ENCODE measurements at places on chromosomes 1 and 21.

DNA sequence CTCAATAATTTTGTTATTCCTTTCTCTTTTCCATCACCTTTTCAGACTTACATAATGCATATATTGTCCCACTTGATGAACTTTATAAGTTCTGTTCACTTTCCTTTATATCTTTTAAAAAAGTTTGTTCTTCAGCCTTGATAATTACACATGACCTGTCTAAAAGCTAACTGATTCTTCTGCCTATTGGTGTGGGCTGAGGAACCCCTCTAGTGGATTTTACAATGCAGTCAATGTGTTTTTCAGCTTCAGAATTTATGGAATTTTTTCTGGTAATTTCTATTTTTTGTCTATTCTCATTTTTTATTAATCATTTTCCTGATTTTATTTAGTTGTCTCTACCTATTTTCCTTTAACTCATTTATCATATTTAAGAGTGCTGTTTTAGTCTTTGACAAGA is 7.5 kb downstream of the MNDA start:
- no peak for DNase-seq

DNA sequence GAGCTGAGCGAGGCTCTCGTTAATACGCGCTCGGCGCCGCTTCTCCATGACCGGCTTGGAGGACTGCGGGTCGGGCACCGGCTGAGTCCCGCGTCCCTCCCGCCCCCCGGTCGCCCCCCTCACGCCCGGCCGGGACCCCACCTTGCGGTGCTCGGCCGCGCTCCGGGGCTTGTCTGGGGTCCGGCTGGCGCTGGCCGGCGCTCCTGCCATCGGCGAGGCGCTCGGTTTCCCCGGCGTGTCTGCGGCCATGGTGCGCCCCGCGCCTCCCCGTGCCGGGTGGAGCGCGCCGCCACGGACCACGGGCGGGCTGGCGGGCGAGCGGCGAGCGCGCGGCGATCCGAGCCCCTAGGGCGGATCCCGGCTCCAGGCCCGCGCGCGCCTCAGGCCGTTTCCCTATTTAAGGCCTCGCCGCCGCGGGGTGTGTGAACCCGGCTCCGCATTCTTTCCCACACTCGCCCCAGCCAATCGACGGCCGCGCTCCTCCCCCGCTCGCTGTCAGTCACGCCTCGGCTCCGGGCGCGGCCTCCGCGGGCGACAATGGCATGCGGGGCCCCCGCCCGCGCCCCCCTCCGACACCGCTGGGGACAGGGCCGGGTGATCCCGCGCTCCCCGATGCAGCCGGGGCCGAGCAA is at the start of gene HES4:
Gene HES4, minus strand, starts transcription at position 373 of the 632 bp plus-strand sequence. Its CDS starts 124 bp downstream, at position 249.
- DNase-seq: peak; percentile 65

DNA sequence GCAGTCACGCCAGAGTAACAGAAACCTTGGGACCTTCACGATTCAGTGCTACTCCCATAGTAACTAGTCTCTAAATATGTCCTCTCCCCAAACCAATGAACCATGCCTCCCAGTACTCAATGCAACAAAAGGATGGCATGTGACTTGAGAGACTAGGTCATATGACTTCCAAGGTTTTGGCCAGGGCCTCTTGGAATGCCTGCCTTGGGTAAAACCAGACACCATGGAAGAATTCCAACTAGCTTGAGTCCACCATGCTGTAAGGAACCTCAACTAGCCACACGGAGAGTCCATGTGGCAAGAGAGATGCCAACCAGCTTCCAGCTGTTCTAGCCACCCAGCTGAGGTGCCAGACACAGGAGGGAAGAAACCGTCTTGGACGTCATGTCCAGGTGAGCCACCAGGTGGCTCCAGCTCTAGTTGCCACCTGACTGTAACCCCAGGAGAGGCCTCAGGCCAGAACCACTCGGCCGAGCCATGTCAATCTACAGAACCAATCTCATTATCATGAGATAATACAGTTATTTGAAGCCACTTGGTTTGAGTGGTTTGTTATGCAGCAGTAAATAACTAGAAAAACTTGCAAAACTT is 115.0 kb downstream of the SYF2 start:
- no peak for DNase-seq

GRCh38 chr1:86788300-86789206 is 84.2 kb downstream of the SH3GLB1 start:
- DNase-seq: no peak

DNA sequence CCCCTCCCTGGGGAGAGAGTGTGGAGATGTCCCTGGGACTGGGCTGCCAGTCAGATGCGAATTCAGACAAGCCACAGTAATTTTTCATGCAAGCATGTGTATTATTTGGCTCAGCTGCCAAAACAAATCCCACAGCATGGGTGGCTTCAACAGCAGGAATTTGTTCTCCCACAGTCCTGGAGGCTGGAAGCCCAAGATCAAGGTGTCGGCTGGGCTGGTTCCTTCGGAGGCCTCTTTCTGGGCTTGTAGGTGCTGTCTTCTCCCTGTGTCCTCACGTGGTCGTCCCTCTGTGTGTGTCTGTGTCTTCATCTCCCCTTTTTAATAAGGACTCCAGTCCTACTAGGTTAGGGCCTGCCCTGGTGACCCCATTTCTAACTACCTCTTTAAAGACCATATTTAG is 91.9 kb upstream of the ACTRT2 start:
- no peak for DNase-seq

GRCh38 chr1:244674446-244674845 is 21.5 kb downstream of the DESI2 start:
- DNase-seq: no peak

DNA sequence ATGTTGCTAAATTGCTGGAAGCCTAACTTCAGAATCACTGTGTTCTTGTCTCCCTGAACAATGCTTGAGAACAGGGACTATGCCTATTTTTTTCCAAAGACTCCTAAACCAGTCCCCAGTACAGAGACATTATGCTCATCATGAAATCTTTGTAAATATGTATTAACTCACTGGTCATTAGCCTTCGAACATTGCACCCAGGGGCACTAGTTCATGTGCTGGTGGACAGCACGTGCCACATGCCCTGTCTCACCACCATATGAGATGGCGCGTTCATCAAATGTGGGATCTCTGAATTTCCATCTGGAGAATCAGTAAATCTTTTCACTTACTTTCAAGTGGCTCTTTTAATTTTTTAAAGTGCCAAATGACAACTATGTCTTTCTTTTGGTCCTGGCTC is 11.0 kb upstream of the ATP1A1 start:
- DNase-seq: no peak

DNA sequence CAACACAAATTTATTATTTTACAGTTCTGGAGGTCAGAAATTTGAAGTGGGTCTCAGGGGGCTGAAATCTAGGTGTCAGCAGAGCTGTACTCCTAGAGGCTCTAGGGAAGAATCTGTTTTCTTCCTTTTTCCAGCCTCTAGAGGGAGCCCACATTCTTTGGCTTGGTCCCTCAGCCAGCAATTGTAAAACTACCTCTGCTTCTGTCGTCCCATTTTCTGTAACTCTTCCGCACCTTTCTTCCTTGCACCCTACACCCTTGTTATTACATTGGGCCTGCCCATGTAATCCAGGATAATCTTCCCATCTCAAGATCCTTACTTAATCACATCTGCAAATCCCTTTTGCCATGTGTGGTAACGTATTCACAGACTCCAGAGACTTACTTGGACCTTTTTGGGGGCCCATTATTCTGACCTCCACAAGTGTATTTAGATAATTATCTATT is 24.8 kb upstream of the THEM4 start:
- DNase-seq: peak; percentile 59

DNA sequence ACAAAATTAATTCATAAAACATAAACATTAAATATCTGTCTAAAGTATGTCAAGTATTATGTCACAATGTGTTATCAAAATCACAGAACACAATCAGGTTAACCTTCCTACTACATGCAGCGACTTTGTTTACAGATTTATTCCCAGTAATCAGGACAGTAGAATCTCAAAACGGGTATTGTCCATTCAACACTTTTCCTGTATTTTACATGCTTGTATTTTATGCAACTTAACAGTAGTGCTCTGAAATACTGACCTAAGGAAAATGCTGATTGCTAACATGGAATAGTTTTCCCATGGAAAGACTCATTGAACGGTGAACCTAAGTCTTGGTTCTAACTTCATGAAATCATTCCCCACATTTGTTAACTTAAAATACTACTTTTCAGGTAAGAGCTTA is 2.3 kb downstream of the SERBP1 start:
- no peak for DNase-seq

GRCh38 chr1:108193333-108193732 is 6.8 kb downstream of the SLC25A24 start:
- no peak for DNase-seq

- no peak for DNase-seq
These were observed 58.9 kb downstream of the WLS start for GRCh38 chr1:68173283-68173935.

- no peak for DNase-seq
These were observed 195.6 kb upstream of the CAMK1G start for GRCh38 chr1:209387969-209388329.

GRCh38 chr1:18474559-18475175 is 6.1 kb upstream of the KLHDC7A start:
- DNase-seq: no peak

- DNase-seq: no peak
These were observed 368.2 kb downstream of the USH2A start for GRCh38 chr1:216055004-216055403.

- no peak for DNase-seq
These were observed 9.2 kb downstream of the PTBP2 start for GRCh38 chr1:96730574-96731298.

DNA sequence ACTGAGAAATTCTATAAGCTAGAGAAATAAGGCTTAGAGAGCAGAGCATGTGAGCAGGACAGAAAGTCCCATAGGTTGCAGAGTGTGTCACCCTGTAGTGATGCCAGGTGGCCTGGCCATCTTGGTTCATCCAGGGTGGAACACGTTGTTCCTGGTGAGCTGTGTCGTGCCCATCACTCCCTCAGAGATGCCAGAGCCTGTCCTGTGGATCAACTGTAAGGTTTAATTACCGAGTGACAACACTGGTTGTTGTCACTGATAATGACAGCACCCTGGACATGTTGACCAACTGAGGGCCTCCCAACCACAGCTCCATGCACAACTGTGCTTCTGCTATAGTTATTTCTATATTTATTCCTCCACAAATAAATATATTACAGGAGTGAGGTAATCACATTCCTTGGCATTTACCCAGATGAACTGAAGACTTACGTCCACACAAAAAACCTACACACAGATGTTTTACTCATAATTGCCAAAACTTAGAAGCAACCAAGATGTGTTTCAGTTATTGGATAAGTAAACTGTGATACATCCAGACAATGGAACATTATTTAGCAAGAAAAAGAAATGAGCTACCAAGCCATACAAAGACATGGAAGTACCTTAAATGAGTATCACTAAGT is 6.2 kb downstream of the C1orf198 start:
- DNase-seq: no peak

DNA sequence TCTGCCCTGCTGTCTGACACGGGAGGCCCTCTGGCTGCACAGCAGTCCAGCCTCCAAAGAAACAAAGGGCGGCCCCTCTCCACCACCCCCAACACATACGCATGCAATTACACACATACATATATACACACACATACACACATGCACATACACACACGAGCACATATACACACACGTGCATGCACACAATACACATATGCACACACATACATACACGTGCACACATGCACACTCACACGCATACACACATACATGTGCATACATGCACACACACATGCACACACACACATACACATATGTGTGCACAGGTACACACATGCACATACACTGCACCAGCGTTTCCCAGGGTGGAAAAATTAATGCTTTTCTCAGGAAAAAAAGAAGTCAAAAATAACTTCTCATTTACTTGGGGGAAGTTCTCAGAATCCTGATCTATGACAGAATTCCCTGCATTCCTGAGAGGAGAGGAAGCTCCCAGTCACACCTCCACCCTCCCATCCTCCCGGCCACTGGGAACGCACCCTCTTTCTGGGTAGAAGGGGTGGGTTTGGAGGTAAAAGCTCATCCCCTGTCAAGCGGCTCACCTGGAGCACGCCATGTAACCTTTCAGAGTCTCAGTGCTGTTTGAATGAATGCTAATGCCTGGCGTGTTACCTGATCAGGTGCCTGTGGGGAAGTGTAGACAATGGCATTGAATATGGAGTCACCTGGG is 33.1 kb upstream of the KLHDC7A start:
- DNase-seq: no peak

DNA sequence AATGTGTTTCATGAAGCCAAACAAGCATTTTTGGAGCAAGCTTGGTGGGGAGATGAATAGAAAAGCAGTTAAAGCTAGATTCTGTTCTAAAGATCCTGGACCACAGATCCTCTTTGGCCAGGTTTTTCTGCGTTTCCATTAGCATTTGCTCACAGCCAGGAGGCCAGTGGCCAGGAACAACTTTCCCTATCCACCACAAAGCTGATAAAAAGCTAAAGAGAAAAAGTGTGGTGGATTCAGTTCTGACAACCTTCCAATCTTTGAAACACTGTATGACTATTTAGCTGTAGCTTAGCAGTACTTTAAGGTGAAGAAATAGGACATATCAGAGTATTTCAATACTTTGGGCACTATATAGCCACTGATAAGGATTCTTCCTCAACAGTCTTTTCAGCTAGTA is 3.0 kb upstream of the NEK7 start:
- DNase-seq: no peak

- peak; percentile 79 for DNase-seq
These were observed 36.8 kb upstream of the RUNX3 start for GRCh38 chr1:24966724-24967346.

DNA sequence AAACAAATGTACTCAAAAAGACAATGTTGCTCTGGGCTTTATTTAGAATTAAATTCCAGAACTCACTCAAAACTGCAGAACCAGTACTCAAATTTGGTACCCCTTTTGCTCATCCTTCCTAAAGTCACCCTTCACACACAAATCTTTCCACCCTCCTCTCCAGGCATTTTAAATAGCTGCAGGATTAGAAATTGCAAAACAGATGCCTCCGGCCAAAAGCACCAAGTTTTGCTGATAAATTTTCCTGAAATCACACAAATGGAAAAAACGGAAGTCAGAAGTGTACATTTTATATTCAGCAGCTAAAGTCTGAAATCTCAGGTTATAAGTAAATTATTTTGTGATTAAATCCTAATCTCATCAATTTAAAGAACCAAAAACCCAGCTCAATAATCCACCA is 147.0 kb downstream of the NRIP1 start:
- no peak for DNase-seq

- DNase-seq: no peak
These were observed 40.4 kb upstream of the MPC2 start for GRCh38 chr1:167977245-167977644.
